Fibroblast of skin of abdomen (primary cell): ENCODE measurements at places on chromosomes 6 and 20.

DNA sequence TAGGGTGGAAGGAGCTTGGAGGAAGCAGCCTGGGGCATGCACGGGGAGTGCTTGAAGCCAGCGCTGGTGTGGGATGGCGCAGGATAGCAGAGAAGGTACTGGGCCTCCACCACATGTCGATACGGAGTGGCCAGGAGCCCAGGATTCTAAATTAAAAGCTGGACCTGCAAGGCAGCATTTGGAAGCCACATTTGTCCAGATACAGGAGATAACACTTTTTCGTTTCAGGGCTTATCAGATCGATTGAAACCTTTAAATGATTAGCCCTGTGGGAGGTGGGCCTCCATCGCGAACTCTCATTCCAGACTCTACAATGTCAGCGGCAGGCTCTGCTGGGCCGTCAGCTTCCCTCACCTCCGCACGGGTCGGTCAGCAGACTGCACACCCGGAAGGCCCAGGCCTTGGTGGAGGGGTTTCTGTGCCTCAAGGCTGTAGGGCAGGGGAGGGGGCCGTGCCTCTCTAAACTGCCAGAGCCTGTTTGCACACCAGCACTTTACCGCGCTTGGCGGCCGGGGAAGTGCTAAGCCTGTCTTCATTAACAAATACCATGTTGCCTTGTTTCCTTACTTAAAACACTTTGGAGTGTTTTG, 17.9 kb downstream of the EDN3 start:
- DNase-seq, result no peak

- DNase-seq, result peak; percentile 18
Observed at GRCh38 chr6:163405412-163406309, 8.9 kb upstream of the QKI start.

- DNase-seq, result peak; percentile 69
Observed at GRCh38 chr6:81515562-81516453, 236.7 kb downstream of the TENT5A start.

GRCh38 chr6:97215157-97215769, 67.8 kb downstream of the MMS22L start:
- peak; percentile 70 for DNase-seq

DNA sequence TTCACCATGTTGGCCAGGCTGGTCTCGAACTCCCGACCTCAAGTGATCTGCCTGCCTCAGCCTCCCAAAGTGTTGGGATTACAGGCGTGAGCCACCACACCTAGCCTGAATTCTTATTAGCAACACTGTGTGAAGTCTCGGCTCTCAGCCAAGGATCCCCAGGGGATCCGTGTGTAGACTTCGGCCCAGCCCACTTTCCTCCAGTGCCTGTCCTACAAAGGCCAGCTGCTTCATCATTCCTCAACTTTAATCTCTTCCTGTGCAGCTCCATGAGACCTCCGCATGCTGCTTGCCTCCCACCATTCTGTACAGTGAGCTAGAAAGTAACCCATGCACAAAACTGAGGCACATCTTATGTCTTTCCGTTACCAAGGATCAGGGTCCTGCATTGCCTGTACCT, 71.8 kb downstream of the SAMD3 start:
- DNase-seq, result no peak

GRCh38 chr20:59785986-59786795, 147.2 kb downstream of the SYCP2 start:
- no peak for DNase-seq

- DNase-seq, result no peak
Observed at GRCh38 chr6:135703621-135704020, 147.9 kb upstream of the PDE7B start.

- no peak for DNase-seq
Observed at GRCh38 chr20:44761423-44761822, 15.8 kb downstream of the KCNK15 start.

- no peak for DNase-seq
Observed at GRCh38 chr6:97097068-97098047, 172.8 kb downstream of the KLHL32 start.

GRCh38 chr20:44592366-44592765, 10.0 kb downstream of the PKIG start:
- DNase-seq, result no peak

DNA sequence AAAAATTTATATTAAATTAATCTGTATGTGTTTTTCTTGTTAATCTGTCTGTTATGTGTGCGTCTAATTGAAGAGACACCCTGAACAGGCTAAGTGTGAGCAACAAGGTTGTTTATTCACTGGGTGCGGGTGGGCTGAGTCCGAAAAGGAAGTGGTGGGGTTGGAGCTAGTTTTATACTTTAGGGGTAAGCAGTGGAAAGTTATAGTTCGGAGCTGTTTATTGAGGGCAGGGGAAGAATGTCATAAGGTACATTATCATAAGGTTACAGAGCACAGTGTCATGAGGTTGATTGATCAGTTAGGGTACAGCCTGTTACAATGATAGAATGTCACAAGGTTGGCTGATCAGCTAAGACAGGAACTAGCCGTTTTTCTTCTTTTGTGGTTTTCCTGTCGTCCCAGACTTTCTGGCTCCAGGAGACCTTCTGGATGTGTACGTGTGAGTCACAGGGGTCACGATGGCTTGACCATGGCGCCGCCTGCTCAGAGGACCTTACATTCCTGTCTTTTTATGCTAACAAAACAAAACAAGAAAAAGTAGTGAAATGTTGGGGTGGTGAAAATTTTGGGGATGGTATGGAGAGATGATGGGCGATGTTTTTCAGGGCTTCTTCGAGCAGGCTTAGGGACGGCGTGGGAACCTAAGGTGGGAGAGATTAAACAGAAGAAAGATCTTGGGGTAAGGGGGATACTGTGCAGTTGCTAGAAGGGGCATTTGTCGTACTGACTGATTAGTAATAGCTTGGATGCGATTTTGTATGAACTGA, 754.0 kb upstream of the ADGRB3 start:
- no peak for DNase-seq

- no peak for DNase-seq
Observed at GRCh38 chr6:330948-331347, 38.7 kb downstream of the DUSP22 start.

GRCh38 chr6:125392682-125393081, 90.9 kb upstream of the HDDC2 start:
- no peak for DNase-seq

- DNase-seq, result peak; percentile 64
Observed at GRCh38 chr20:46512943-46513844, at the start of gene ZNF334. Gene ZNF334, minus strand, starts transcription at chr20:46513559. Its CDS starts 1,457 bp downstream, at chr20:46512102.

DNA sequence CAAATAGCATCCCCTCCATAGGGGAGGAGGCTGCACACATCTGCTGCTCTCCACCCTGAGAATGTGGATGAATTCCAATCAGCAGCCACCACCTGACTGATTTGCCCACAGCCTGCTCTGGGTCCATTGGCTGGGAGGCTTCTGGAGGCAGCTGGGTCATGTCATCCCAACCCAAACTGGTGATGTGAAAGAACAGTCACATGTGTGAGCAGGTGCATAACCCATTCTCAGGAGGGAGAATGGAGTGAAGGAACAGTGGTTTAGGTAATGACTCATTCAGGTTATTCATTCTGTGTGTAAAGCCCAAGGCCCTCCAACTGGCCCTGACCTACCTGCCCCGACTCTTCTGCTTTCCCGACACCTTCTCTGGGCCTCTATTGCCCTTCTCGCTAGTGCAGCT, 90.9 kb upstream of the GCM1 start:
- no peak for DNase-seq

DNA sequence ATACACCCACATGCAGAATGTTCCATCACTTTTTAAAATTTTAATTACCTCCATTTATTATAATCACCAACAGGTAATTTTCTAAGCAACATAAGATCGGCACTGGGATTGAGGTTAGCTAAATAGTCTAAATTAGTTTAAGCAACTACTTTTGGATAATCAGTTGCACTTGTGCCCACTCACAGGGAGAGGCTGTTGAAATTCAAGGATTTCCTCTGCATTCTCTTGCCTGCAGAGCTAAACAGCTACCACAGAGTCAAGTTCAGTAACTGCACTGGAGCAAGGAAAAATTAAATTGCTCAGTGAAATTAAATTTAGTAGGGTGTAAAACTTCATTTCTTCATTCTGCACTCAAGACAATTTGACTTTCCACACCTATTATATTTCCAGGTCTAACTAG, 120.7 kb upstream of the CCDC28A start:
- DNase-seq, result no peak

DNA sequence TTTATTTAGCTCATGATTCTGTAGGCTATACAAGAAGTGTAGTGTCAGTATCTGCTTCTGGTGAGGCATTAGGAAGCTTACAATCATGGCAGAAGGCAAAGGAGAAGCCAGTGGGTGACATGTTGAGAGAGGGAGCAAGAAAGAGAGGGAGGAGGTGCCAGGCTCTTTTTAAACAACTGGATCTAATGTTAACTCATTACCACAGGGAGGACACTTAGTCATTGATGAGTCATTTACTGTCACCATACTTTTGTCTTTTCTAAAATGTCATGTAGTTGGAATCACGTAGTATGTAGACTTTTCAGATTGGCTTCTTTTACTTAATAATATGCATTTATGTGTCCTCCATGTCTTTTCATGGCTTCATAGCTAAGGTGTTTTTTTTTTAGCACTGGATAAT, 58.1 kb downstream of the NUS1 start:
- DNase-seq, result no peak

DNA sequence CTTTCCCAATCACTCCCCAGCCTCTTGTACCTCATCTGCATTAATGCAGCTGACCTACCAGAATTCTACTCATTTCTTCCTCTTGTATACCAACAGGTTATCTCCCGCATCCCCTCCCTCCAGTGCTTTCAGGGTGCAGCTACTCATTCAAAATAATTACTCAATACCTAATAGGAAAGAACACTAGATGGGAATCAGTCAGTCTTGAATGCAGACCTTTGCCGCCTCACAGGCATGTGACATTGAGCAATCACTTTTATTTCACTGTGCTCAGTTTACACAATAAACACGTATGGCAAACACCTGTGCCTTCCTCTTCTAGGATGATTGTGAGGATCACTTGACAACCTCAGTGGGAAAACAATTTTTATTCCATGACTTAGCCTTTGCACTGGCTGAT, 13.3 kb downstream of the ZSCAN31 start:
- no peak for DNase-seq

DNA sequence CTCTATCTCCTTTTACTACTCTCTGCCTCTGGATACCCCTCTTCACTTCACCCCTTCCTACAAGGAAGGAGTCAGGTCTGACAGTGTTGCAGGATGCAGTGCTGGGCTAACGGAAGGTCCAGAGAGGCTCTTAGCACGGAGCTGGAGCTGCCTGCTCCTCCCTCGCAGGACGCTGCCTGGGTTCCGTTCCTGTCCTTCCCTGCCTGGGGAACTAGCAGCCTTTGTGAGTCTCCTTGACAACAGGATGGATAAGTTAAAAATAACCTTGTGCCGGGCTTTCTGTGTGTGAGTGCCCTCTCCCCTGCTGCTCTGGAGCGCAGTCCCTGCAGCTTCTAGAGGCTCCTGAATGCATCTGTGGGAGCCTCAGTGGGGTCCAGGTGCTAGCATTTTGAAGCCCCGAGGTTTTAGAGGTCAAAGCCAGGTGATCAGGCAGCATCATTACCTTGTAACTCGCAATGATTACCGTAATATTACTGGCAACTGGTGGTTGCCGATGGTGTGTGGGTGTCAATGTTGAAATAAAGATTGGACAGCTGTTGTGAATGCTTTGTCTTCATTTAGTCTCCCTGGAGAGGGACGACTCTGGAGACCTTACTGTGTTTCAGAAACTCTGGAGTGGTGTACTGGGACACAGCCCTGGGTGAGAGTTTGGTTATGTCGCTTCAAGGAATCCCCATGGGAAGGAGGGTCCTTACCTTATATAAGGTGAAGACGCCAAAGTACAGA, 44.4 kb downstream of the CDS2 start:
- DNase-seq, result no peak

- DNase-seq, result no peak
Observed at GRCh38 chr6:127462376-127462775, 3.2 kb upstream of the KIAA0408 start.

GRCh38 chr6:89782222-89782621, 37.4 kb downstream of the MDN1 start:
- no peak for DNase-seq

DNA sequence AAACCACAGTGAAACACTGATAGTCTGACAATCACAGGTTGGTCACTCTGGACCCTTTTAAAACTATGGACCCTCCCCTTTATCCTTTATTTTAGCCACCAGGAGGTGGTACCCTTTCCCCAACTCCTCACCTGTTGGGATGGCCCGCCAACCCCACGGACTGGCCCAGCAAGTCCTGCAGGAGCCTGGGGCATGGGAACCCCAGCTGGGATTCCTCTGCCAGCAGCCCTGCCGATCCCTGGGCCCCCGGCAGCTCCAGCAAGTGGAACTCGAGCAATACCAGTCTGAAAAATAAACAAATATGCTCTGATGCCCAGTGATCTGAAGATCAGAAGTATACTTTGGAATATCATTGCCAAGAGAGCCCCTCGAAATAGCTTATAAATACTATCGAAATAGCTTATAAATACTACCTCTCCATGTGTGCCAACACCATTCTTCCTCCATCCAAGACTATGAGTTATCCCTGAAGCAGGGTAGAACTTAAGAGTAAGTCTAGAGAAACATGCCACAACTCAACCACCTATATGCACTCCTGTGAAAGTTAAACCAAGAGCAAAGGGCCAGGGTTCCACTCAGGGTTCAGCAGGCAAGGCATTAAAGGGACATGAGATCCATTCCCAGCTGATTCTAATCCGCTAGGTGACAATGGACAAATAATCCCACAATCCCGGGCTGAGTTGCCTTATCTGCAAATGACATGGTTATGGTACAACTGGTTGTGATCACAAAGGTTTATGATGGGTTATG, 6.8 kb downstream of the SNRPB start:
- no peak for DNase-seq

DNA sequence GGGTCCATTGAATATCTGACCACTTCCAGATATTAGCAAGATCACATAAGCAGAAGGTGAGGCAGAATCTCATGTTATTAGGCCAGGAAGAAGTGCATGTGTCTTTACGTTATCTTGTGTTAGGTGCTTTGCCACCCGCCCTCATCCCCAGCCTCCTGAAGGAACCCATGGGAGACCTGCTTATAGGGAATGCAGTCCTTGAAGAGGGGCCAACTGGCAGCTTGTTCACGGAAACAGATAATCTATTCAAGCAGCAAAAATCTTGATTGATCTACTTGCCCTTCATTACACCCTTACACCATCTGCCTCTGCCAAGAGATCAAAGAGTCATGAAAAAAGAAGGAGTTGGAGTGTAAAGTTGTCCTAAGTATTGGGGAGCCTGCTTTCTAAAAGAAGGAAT, 576.4 kb downstream of the HTR1B start:
- DNase-seq, result no peak

- no peak for DNase-seq
Observed at GRCh38 chr6:116475141-116475540, 14.0 kb downstream of the CALHM6 start.
